Stimulated activated CD4-positive, alpha-beta T cell treated with anti-CD3 and anti-CD28 coated beads, TNF-alpha, amount 100 ng/mL, for 24 hours (primary cell): ENCODE measurements at places on chromosomes 7 and 10.
A peak's percentile ranks its signal among the peaks of the same experiment; 100 is the strongest.

- DNase-seq, result no peak
Observed at GRCh38 chr7:13875496-13876074, 113.9 kb downstream of the ETV1 start.

GRCh38 chr10:852386-852785 lies 79.1 kb downstream of the LARP4B start:
- DNase-seq, result no peak

- no peak for DNase-seq
Observed at GRCh38 chr10:42943025-42943818, 133.6 kb upstream of the RET start.

- DNase-seq, result no peak
Observed at GRCh38 chr10:123150986-123151736, 3.0 kb upstream of the BUB3 start.

DNA sequence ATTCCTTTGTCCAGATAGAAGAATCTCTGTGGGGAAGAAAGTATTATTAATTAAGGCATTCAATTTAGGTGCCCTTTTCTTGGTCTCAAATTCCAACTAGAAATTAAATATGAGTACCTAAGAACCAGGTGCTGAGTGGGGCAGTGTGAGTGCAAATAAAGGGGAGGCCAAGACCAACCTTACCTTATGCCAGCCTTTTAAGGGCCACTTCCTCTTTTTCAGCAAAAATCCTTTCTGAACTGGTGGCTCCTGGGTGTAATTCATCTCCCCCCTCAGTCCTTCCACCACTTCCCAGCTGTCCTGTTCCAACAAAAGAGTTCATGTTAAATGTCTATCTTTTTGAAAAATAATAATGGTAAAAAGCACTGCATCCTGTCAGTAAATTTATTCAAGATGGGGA lies 108.2 kb downstream of the OSBPL3 start:
- DNase-seq, result no peak

GRCh38 chr10:101616415-101617101 lies 28.4 kb downstream of the DPCD start:
- no peak for DNase-seq

GRCh38 chr7:147813316-147813715 lies 777.2 kb upstream of the C7orf33 start:
- no peak for DNase-seq

- DNase-seq, result no peak
Observed at GRCh38 chr10:132881186-132881920, 61.0 kb downstream of the CFAP46 start.

GRCh38 chr10:34113504-34114225 lies 701.4 kb downstream of the PARD3 start:
- no peak for DNase-seq

DNA sequence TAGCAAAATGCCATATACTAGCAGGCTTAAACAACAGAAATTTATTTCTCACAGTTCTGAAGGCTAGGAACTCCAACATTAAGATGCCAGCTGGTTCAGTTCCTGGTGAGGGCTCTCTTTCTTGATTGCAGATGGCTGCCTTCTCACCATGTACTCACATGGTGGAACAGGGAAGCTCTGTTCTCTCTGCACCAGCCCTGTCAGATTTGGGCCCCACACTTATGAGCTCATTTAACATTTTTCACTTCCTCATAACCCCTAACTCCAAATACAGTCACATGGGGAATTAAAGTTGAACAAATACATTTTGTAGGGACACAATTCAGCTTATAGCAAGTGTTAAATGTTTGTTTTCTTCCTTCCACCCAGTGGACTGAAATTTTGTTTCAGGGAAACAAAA lies 218.6 kb upstream of the TAC1 start:
- DNase-seq, result no peak

GRCh38 chr7:99997545-99998137 lies 17.8 kb upstream of the ZKSCAN1 start:
- no peak for DNase-seq

- peak; percentile 70 for DNase-seq
Observed at GRCh38 chr7:76397409-76398183, 11.9 kb downstream of the SSC4D start.

DNA sequence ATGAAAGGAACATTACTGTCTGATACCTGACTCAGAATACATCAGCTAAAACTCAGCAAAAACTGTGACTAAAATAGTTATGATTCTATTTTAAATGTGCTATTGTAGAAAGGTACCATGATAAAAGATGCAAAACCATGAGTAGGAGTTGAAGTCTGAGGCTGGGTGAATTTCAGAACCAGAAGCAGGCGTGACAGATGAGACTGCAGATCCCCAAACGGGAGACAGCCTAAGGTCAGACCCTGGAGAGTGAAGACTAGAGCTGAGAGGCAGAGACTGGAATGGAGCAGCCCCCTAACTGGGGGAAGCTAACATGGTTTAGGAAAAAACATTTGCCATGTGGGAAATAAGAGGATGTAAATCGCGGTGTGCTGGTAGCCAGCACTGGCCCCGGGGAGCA lies 275.8 kb downstream of the POM121L12 start:
- DNase-seq, result no peak

DNA sequence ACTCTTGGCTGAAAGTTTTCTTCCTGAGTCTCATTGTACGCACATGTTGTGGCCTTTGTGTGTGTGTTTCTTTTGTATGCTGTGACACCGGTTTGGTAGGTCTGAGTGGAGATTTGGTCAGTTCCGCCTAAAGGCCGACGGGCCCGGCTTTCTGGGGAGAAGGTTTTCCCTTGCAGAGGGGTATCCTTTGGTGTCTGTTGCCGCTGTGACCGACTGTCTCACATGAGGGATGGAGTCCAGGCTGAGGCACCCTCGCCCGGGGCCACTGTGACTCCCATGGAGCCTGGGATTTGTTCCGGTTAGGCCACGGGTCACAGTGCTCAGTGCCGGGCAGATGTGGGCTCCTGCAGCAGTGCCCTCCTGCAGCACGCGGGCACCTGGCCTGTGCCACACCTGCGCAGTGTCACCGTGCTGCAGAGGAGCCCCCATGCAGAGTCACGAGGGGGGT lies 19.4 kb downstream of the INPP5A start:
- DNase-seq, result no peak

GRCh38 chr10:47160967-47161366 lies 139.0 kb upstream of the GDF10 start:
- DNase-seq, result no peak

DNA sequence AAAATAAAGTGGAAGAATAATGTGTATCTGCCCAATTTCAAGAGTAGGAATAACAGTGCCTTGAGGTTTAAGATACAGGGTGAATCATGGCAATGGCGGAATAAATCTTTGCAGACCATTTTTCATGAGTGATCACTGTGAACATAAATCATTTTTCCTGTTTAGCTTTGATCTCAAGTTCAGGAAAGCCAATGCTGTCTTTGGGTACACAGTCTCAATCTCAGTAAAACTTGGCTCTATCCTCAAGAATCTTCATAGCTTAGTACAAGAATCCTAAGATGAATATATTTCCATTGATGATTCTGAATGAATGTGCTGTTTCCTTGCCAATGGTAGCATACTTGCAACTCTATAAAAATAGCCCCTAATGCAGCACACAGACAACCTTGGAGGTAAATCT lies 6.8 kb downstream of the NAMPT start:
- DNase-seq, result no peak

GRCh38 chr7:7795203-7795602 lies 76.8 kb upstream of the RPA3 start:
- DNase-seq, result no peak

DNA sequence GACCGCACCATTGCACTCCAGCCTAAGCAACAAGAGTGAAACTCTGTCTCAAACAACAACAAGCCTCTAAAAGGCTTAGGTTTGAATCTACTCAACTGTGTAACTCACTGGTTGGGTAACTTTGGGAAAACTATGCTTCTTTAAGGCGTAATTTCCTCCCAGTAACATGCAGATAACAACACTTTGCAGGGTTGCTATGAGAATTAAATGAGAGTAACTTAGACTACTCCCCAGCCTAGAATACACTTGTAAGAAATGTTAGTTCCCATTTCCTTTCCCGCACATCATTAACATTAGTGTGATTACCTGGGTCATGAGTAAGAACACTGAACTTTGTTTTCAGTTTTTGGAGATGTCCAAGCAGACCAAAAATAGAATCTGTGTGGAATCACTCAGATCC lies 5.4 kb upstream of the MYPN start:
- DNase-seq, result no peak

- no peak for DNase-seq
Observed at GRCh38 chr10:128059982-128060293, 66.3 kb downstream of the MKI67 start.

GRCh38 chr7:94190599-94191061 lies 186.5 kb upstream of the BET1 start:
- no peak for DNase-seq

DNA sequence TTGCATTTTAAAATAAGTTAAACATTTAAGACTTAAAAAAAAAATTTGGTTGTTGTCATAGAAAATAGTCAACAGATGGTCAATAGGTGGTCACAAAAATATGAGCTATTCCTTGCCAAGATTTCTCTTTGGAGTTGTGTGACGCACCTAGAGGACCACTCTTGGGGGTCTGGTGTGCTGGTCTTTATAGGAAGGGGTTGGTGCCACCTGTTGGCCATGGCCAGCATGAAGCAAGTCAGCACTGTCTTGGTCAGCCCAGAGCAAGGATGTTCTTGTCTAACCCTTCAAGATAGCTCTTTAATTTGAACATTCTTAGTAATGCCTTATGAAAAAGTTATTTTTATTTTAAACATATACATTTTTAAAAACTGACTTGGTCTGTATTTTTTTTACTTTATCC lies 267.9 kb upstream of the CNTNAP2 start:
- DNase-seq, result no peak

GRCh38 chr10:22583683-22584082 lies 130.7 kb downstream of the PIP4K2A start:
- no peak for DNase-seq

DNA sequence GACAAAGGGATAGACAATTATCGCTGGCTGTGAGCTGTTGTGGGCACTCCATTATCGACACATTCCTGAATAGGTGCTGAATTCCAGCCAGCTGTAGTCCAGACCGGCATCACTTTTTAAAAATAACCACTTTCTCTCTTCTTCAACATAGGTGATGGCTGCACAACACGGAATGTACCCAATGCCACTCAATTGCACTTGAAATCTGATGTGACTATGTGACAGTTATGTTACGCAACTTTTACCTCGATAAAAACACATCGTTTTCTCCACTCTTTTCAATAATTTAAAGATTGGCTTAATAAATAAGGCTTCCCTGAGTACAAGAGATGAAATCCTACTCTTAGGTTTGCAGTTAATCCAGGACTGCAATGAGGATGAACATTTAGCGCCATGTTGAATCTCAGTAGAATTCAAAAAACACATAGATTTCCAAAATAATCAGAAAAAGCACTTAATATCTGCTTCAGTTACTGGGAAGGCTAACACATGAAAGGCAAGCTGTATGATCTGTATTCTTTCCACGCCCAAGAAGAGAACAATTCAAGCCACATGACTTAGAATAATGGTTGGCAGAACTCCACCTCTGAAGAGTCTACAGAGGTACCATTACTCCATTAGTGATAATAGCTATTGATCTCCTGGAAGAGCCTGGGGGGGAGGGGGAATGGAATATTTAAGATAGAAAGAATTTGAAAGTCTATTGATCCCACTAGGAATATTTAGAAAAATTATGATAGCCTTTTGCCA lies 3.6 kb downstream of the YWHAG start:
- no peak for DNase-seq

- no peak for DNase-seq
Observed at GRCh38 chr7:64871761-64872160, 31.3 kb upstream of the ZNF273 start.

DNA sequence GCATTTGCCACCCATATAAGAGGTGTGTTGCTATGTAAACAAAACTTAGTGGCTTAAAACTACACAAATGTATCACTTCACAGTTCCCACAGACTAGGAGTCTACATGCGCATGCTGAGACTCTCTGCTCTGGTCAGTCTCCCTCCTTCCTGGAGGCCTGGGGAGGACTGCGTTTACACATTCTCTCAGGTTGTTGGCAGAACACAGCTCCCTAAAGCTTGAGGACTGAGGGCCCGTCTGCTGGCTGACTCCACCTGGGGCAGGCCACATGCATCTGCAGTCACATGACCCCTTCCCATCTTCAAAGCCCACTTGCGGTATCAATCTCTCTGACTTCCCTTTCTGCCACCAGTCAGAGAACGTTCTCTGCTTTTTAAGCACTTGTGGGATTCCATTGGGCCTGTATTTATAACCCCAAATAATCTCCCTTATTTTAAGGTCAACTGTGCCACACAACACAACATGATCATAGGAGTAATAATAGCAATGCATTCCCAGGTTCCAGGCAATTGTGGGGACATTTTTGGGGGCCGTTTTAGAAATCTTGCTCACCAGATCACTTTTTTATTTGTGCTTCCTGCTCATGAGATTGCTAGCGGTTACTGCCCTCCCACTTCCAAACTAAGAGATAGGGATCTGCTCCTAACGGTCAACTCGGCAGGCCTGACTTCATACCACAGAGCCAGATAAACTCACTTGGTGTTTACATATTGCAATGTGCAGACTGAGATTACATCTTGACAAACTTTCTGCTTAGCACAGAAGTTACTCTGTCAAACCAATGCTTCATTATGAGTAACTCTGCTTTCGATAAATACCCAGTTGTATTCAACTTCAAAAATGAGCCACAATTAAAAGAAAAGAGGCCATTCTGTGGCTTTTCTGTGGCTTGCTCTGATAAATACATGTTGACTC lies 96.3 kb downstream of the ALOX5 start:
- no peak for DNase-seq

GRCh38 chr7:93337052-93337451 lies 104.9 kb downstream of the VPS50 start:
- DNase-seq, result no peak

- DNase-seq, result peak; percentile 29
Observed at GRCh38 chr10:4013651-4014121, 228.7 kb upstream of the KLF6 start.

DNA sequence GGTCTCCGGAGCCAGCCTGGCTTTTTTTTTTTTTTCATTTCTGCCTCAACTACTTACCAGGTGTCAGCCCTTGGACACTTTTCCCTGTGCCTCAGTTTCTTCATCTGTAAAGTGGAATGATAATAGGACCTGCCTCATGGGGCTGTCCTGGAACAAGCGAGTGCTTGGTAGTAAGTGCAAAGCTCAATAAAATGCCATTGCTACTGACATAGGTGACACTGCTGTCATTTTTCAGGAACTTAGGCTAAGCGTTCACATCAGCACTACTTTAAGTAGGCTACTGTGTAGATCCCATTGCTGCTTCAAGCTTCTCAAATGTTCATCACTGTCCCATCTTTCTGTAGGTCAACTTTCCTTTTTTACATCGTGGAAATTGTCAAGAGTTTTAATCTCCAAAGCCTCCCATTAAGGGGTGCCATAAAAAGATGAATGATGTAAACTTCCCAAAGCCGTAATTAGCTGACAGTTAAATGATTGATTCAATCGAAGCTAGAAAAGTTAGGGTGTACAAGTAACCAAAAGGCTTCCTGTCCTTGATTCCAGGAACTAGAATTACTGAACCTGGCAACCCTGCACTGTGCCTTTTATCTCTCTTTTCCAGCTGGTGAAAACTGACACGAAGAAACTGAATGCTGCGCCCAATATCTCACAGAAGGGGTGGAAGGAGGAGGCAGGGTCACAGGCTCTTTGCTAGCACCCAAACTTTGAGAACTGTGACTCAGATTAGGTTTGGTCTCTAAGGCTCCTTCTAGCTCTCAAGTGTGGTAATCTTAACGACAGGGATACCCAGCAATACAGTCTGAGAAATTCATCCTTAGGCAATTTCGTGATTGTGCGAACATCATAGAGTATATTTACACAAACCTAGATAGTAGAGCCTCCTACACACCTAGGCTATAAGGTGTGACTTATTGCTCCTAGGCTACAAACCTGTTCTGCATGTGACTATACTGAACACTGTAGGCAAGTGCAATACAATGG lies 861 bp upstream of the USP6NL start:
- DNase-seq, result no peak
